ENCODE measurements at places on chromosomes 1 and 21.

- peak; percentile 40 for DNase-seq
Observed at GRCh38 chr1:162072740-162073139, 3.2 kb downstream of the NOS1AP start.

DNA sequence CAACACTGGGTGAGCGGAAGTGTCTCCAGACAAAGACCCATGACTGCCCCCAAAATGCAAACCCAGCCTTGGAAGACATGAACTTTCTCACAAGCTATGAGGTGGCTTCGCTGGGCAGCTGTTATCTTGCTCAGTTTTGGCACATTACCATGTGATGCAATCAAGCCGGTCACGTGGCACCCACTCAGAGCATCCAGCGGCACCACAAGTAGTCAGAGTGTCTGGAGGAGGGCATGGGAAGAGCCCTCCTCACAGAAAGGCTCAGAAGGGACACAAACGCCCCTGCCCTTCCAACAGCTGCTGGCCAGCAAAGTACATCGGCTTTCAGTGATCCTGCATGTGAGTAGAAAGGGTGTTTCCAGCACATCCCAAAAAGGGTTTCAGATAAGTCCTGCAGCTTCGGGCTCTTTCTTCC lies 145.5 kb upstream of the IRF2BP2 start:
- no peak for DNase-seq

DNA sequence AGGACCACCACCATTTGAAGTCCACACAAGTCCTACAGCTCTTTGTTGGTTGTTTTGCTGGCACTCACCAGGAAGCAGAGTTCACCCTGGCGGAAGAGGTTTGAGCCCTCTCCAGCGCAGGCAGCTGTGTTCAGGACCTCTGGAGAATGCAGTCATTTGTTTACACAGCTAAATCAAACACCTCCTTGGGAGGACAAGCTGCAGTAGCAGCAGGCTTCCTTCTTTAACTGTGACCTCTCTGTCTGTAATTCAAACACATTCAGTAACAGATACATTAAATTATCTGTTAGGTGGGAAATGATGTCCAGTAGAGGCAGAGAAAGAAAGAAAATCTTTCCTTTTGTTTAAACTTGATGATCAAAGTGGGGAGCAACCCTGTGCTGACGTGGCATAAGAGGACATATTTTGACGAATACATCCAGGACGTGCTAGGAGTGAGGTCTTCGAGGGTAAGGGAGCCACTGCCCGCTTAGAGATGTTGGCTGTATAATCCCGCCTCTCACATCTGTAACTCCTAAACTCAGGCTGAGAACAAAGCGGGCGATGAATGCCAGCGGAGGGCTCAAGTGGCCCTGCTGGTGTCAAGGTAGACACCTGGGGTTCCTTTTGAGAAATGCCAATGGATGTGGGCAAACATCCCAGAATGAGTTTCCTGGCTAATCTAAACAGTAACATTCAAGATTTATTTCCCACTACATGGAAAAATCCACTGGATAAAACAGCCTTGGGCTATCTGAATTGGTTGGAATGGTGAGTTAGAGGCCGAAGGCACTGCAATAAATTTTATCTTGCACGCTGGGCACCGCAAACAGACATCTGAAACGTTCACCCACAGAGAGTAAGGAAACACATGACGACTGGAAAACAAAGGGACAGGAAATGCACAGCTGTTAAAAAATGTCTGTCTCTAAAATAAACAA lies 51.7 kb downstream of the ABCA4 start:
- peak; percentile 98 for DNase-seq

- DNase-seq, result no peak
Observed at GRCh38 chr1:78483903-78484302, 6.9 kb upstream of the PTGFR start.

Measured in endothelial cell of umbilical vein (primary cell).